ENCODE measurements at places on chromosomes 2 and 18.

GRCh38 chr18:10971717-10972116 lies 177.7 kb downstream of the PIEZO2 start:
- no peak for DNase-seq

- no peak for DNase-seq
These were observed 48.2 kb upstream of the PPM1B start for GRCh38 chr2:44120428-44120827.

DNA sequence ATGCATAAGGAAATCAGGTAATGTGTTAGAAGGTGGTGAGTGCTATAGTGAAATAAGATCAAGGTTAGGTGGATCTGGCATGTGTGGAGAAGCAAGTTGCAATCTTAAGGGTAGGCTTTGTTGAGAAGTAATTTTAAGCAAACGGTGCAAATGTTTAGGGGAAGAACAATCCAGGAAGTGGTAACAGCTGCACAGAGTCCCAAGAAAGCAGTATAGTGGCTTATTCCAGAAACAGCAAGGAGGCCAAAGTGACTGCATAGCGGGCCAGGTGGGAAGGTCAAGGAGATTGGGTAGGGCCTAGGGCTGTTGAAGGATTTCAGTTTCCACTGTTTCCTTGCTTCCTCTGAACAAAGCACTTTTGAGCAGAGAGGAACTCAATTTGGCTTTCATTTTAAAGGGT lies 30.0 kb upstream of the RAB1A start:
- DNase-seq = no peak

DNA sequence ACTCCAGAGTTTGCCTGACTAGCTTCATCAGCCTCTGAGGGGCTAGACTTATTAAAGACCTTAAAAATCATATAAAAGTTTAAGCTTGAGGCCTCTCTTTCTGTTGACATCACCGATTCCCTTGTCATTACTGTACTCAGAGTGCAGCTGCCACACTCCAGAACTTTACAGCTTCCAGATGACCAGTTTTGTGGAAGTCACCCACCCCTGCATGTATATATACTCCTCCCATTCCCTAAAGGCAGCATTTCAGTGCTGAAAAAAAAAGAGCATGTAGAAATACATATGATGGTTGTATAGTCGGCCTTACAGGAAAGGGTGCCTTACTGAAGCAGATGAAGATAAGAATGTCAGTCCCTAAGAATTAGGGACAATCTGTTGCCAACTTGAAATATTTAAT lies 117.3 kb downstream of the FEZ2 start:
- DNase-seq = no peak

DNA sequence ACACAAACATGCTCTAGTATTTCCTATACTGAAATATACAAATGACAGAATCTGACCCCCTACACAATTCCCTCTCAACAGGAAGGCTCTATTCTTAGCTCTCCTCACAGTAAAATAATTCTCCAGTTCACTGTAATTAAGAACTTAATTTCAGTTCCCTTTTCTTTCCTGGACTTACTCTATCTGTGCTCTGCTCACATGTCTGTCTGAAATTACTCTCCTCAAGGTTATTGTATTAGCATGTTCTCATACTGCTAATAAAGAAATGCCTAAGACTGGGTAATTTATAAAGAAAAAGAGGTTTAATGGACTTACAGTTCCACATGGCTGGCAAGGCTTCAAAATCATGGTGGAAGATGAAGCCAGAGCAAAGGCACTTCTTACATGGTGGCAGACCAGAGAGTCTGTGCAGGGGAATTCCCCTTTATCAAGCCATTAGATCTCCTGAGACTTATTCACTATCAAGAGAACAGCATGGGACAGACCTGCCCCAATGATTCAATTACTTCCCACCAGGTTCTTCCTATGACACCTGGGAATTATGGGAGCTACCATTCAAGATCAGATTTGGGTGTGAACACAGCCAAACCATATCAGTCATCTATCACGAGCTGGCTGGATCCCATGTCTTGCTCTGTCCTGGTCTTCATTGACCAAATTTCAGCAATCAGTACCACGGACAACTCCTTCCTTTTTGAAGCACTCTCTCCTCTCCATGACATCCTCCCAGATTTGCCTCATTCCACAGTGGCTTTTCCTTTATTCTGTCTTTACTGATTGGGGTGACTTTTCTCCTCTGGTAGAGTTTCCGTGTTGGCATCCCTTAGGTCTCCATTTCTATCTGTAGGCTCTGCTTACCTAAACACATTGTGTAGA lies 110.9 kb downstream of the GALR1 start:
- DNase-seq = no peak

DNA sequence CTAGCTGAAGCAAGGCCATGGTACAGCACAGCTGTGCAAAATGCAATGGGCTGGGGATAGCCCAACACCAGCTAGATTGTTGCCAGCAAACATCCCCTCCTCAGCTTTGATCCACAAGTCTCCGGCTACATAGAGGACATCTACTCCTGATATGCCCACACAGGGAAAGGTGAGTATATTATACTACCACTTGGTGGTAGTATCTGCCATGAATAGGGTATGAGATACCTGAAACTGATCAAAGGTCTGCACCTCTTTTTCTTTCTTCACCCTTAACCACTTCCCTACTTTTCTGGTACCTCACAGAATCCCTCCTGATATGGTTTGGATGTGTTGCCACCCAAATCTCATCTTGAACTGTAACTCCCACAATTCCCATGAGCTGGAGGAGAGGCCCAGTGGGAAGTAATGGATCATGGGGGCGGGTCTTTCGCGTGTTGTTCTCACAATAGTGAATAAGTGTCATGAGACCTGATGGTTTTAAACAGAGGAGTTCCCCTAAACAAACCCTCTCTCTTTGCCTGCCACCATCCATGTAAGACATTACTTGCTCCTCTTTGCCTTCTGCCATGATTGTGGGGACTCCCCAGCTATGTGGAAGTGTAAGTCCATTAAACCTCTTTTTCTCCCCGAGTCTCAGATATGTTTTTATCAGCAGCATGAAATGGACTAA lies 279.6 kb downstream of the TXNL1 start:
- no peak for DNase-seq

DNA sequence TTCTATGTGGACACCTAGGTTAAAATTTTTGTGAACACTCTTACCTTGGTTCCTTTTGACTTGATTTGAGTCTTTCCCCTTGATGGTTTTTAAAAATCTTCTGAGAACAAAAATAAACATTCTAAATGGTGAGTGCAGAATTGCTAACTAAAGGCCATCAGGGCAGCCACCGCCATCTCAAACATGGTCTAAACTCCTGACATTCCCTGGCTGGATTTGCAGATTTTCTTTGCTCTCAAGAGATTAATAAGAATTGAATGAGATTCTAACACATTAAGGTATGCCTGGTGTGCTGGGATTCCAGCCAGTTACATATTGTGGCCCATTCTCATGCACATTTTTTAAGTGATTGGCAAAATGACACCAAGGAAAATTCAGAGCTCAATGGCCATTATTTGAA lies 17.2 kb upstream of the CTDP1 start:
- DNase-seq = no peak

GRCh38 chr2:37683241-37683640 lies 11.8 kb upstream of the CDC42EP3 start:
- no peak for DNase-seq

DNA sequence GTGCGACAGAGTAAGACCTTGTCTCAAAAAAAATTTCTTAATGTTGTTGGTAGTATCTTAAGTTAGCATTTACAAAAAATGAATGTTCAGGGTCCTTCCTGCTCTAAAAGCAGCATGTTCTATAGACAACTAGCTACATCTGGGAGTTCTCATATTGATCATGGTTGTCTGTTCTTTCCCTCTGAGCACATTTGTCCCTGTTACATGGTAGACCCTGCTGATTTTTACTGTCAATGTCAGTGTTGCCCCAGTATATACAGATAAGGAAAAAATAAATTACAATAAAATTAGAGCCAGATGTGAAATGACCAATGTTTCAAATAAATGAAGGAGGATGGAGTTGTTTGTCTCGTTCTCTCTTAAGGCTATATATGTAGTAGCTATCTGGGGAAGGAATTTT lies 63.2 kb downstream of the KCMF1 start:
- DNase-seq = no peak

DNA sequence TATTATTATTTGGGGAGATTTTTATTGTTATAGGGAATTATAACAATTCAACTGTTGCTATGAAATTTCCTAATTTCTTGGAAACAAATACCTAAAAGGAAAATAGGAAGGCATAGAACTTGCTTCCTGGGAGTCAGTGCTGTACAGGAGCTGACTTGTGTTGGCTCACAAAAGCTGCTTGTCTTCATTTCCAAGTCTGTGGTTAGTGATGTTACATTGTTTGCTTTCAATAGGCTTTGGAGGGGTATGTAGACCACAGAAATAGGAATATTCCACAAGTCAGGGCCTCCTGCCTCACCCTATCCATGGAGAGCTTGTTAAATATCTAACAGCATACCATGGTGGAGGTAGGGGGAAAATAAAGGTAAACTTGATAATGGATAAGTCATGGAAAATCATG lies 688.9 kb upstream of the FAM98A start:
- DNase-seq = no peak

GRCh38 chr2:26043862-26044696 lies 10.2 kb downstream of the RAB10 start:
- DNase-seq = no peak

DNA sequence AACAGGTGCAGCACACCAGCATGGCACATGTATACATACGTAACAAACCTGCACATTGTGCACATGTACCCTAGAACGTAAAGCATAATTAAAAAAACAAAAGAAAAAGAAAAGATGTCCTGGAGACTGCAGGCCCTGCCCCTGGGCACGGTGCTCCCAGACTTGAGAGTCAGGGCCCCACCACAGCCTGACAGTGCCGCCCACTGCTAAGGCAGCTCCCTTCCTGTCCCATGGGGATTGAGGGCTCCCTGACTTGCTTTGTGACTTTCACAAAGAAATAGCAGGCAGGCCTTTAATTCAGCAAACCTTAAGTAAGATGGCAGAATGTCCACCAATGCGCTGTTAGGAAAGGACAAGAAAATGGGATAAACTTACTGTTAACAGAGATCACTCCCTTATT lies 116.8 kb downstream of the NDUFA10 start:
- no peak for DNase-seq

DNA sequence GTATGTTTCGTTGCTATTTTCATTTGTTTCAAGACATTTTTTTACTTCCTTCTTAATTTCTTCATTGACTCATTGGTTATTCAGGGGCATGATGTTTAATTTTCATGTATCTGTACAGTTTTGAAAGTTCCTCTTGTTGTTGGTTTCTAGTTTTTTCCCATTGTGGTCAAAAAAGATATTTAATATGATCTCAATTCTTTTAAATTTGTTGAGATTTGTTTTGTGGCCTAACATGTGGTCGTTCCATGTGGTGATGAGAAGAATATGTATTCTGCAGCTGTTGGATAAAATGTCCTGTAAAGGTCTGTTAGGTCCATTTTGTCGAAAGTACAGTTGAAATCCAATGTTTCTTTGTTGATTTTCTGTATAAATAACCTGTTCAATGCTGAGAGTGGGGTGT lies 110.3 kb upstream of the MAP4K4 start:
- DNase-seq = no peak

DNA sequence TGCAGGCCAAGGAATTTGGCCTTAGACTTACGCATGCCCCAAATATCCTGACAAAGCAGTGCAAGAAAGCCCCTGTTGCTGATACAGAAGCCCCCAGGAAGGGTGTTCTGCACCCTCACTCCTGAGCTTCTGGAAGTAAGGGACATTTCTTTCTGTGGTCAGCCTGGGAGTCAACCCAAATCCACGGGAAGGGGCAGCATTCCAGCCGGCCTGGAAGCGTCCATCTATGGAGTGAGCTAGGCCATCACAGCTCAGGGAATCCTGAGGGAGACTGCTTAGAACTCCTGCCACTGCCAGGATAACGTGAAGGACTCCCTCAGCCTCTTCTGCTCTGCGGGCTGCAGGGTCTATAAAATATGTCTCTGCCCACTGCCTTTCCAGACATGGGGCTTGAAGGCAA lies 173.9 kb downstream of the ANAPC1 start:
- DNase-seq = no peak

- peak; percentile 50 for DNase-seq
These were observed 371.1 kb upstream of the ID2 start for GRCh38 chr2:8310557-8311455.

- DNase-seq = no peak
These were observed at the start of gene IL36A for GRCh38 chr2:113005030-113005509. Gene IL36A (plus strand): TSS chr2:113005459. CDS start chr2:113005872, 413 bp downstream.

GRCh38 chr2:145723872-145724271 lies 1204.0 kb upstream of the ZEB2 start:
- DNase-seq = no peak

GRCh38 chr2:236659758-236660150 lies 90.1 kb downstream of the ACKR3 start:
- DNase-seq = no peak

DNA sequence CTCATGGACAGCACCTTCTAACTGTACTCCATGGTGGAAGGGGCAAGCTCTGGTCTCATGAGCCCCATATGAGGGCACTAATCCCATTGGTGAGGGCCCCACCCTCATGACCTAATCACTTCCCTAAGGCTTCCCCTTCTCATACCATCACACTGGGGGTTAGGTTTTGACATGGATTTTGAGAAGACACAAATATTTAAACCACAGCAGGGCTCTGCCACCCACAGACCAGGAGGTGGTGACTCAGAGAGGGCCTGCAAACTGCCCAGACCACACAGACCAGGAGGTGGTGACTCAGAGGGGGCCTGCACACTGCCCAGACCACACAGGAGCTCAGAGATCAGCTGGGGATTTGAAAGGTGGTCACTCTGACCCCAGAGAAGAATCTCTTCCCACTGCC lies 222.0 kb downstream of the KLHL29 start:
- no peak for DNase-seq

Data from stimulated activated CD8-positive, alpha-beta memory T cell treated with anti-CD3 and anti-CD28 coated beads, Interleukin-12 subunit alpha, Interleukin-12 subunit beta, amount 100 ng/mL, for 4 hours (primary cell).